ENCODE measurements at places on chromosomes 4 and X. TPM values are rescaled to one million over a fixed set of nuclear protein-coding genes. Genes with fewer than 3 reads are reported as not detected.

PLAC8 gene
- total RNA-seq, result 36.3 TPM

AMTN gene
- total RNA-seq, result not detected

PRDM8 gene
- 0.95 TPM for total RNA-seq

EMD gene
- 27.2 TPM for total RNA-seq

NOA1 gene
- total RNA-seq, result 12.4 TPM

TCEAL1 gene
- total RNA-seq, result 38.8 TPM

SMIM10L2A gene
- 1.2 TPM for total RNA-seq

SMIM43 gene
- total RNA-seq, result not detected

GLUD2 gene
- total RNA-seq, result 2.9 TPM

BEX2 gene
- 7.1 TPM for total RNA-seq

EFHC2 gene
- total RNA-seq, result 1.3 TPM

CT45A2 gene
- not detected for total RNA-seq

RTL9 gene
- not detected for total RNA-seq

KCTD8 gene
- total RNA-seq, result not detected

ZAR1 gene
- total RNA-seq, result not detected

LEF1 gene
- total RNA-seq, result 4.4 TPM

ATOH1 gene
- 42.2 TPM for total RNA-seq

DAPP1 gene
- total RNA-seq, result not detected

PTTG2 gene
- total RNA-seq, result not detected

CENPVL2 gene
- not detected for total RNA-seq

Measured in Peyer's patch (tissue), 4 donors.